ENCODE measurements at places on chromosomes 5 and 9.

DNA sequence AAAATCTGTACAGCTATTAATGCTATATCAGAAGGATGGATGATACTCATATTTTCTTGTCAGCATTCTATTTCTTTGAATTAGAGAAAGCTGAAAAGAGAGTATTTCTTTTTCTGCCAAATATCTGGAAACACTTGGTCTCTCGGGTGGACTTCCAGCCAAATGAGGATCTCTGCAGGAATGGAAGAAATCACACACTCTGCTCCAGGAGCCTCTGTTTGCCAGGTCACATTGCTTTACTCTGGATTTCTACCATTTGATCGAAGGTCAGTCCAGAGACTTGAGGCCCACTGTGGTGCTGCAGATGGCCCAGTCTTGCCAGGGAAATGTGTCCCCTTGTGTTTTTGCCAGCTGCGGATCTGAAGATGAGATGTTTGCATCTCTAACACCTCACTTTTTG is 154.1 kb downstream of the PCSK1 start:
- DNase-seq: no peak

GRCh38 chr5:35884191-35884769 is 27.6 kb downstream of the IL7R start:
- DNase-seq: no peak

DNA sequence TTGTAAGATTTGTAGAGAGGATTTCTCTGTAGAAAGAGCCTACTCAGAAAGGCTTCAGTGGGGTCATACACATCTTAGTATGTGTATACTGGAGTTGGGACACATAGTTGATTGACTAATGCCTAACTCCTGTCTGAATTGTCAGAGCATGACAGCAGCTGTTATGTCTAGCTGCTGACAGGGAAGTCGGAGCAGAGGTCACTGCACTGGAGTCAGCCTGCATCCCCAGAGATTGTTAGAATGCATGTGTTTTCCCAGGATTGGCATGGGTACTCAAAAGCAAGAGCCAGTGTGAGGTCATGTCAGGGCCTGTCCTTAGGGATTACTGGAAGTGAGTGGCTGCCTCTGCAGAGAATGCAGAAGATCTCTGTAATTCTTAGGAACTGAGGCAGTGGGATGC is 82.7 kb downstream of the ITGA1 start:
- no peak for DNase-seq

DNA sequence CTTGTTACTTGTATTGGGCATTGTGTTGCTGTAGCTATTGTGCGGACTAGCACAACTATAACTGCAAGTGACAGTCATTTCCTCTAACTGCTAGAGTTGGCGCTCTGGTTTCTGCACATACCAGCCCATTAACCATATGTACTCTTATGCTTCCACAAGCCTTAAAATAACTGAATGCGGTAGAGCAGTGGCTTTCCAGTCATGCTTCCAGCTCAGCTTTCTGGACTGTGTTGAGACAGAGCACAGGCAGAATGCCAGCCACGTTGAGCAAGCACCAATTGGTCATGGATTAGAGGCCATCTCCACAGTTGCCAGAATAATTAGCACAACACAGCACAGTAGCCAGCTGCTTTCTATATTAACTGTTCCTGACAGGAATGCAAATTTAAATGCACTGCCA is 12.2 kb downstream of the INVS start:
- DNase-seq: no peak

DNA sequence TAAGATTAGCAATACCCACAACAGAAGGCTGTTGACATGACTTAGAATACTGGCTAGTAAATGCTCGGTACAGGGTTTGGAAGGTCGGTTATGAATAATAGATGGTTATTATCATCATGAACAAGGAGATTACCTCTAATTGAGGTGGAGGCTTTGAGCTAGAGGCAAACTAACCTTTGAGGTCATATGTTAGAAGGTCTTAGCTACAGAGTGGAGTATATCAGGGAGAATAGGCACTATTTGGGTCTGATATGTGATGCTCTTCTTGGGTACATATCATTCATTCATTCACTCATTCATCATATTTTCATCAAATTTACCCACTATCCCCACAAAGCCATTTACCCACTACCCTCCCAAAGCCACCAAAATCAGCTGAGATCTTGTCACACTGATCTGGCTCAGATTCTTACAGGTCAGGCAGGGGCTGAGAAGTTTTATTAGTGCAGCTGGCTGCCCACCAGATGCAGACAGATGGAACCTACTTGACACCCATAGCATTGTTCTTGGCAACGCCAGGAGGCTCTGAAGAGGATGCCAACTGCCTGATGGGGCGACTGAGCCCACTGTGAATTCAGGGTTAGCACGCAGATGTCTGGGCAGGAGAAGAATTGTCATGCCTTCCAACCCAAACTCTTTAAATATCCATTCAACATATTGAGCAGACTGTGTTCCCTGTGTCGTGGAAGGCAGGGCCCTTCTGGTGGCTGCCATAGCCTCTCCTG is 90.2 kb upstream of the SH3PXD2B start:
- no peak for DNase-seq

- DNase-seq: no peak
Observed at GRCh38 chr5:90112033-90112692, 297.4 kb downstream of the CETN3 start.

All from activated CD8-positive, alpha-beta memory T cell treated with anti-CD3 and anti-CD28 coated beads for 4 hours (primary cell).